ENCODE measurements at places on chromosomes 16 and 17.

- H3K36me3 ChIP-seq, result no peaks in the 10 kb centered on the region
- H3K4me1 ChIP-seq, result no peaks in the 10 kb centered on the region
- H3K4me3 ChIP-seq, result no peak overlapping the region
- H3K27me3 ChIP-seq, result no peaks in the 10 kb centered on the region
- no peak for DNase-seq
Measured at GRCh38 chr16:77816293-77816692, 27.9 kb downstream of the VAT1L start.

GRCh38 chr17:40525294-40525693 lies 23.9 kb upstream of the TNS4 start:
- peaks cover 22% of the 10 kb centered on the region for H3K36me3 ChIP-seq
- no peak overlapping the region for H3K4me3 ChIP-seq
- peaks cover under 1% of the 10 kb centered on the region for H3K4me1 ChIP-seq
- no peak for DNase-seq
- no peaks in the 10 kb centered on the region for H3K27me3 ChIP-seq

DNA sequence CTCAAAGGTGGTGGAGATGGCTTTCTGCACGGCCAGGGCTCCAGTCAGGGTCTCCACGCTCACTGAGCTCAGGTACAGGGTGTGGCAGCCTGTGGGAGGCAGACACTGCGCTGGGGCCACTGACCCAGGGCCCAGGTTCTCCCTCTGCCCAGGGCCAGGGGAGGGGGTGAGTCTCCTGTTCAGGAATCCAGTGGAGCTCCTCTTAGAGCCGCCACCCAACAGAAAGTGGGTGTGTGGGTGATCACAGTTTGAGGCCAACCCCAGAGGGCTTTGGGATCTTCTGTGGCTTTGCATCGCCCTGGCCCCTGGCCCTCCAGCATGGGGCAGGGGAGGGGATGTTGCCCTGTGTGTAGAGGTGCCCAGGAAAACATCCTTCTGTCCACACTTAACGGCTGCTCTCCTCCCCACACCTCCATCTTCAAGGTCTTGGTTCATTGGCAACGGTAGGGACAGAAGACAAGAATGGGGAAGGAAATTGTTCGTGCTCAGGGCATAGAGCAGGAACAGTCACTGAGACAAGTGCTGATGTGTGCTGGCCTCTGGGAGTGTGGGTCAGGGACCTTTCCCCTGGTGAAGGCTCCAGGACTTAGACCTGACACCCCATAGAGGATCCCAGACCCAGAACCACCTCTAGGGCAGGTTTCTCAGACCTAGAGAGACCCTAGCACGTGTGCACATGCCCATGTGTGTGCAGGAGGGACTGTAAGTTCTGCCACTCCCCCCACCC lies 21.5 kb downstream of the TNS4 start:
- DNase-seq, result no peak
- no peaks in the 10 kb centered on the region for H3K36me3 ChIP-seq
- no peak overlapping the region for H3K4me3 ChIP-seq
- H3K4me1 ChIP-seq, result peaks cover 44% of the 10 kb centered on the region
- H3K27me3 ChIP-seq, result no peaks in the 10 kb centered on the region
- H3K27ac ChIP-seq, result peak overlapping the region; percentile 53

- H3K4me3 ChIP-seq, result no peak overlapping the region
- DNase-seq, result no peak
- no peaks in the 10 kb centered on the region for H3K4me1 ChIP-seq
- H3K27me3 ChIP-seq, result no peaks in the 10 kb centered on the region
Measured at GRCh38 chr16:79564671-79565107, 35.8 kb downstream of the MAF start.

DNA sequence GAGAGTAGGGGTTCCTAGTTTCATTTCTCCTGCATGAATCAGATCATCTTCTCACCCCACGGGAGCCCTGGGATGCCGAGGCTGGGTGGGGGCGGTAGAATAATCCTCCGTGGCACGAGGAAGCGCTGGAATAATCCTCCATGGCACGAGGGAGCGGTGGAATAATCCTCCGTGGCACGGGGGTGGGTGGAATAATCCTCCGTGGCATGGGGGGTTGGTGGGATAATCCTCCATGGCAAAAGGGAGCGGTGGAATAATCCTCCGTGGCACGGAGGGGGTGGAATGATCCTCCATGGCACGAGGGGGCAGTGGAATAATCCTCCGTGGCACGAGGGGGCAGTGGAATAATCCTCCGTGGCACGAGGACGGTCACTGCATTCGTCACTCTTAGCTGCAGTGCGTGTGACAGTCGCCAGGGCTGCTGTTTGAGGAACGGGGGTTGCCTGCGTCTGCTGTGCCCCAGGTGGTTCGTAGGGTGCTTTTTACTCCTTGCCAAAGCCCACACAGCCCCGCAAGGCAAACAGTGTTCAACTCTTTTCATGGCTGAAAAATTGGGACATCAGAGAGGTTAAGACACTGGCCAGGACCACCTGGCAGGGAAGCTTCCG lies 152.5 kb downstream of the BANP start:
- no peak overlapping the region for H3K4me3 ChIP-seq
- no peaks in the 10 kb centered on the region for H3K4me1 ChIP-seq
- no peak for DNase-seq
- no peaks in the 10 kb centered on the region for H3K36me3 ChIP-seq

- peaks cover 21% of the 10 kb centered on the region for H3K4me1 ChIP-seq
- no peak overlapping the region for H3K4me3 ChIP-seq
- H3K27ac ChIP-seq, result no peak overlapping the region
- DNase-seq, result no peak
Measured at GRCh38 chr17:68489919-68490318, 22.3 kb upstream of the PRKAR1A start.

GRCh38 chr17:82172486-82173160 lies 40.0 kb downstream of the CCDC57 start:
- H3K27me3 ChIP-seq, result no peaks in the 10 kb centered on the region
- no peaks in the 10 kb centered on the region for H3K4me1 ChIP-seq
- H3K36me3 ChIP-seq, result no peaks in the 10 kb centered on the region
- H3K4me3 ChIP-seq, result no peak overlapping the region
- DNase-seq, result no peak
- no peak overlapping the region for H3K27ac ChIP-seq

- no peak overlapping the region for H3K4me3 ChIP-seq
- no peak overlapping the region for H3K27ac ChIP-seq
- H3K4me1 ChIP-seq, result peaks cover 77% of the 10 kb centered on the region
- DNase-seq, result peak; percentile 77
Measured at GRCh38 chr17:48724251-48725003, 1.4 kb downstream of the PRAC2 start.

- no peak for DNase-seq
- H3K4me1 ChIP-seq, result peaks cover 67% of the 10 kb centered on the region
- no peak overlapping the region for H3K27ac ChIP-seq
- no peaks in the 10 kb centered on the region for H3K36me3 ChIP-seq
Measured at GRCh38 chr17:19303367-19303776, 59.2 kb downstream of the B9D1 start.

DNA sequence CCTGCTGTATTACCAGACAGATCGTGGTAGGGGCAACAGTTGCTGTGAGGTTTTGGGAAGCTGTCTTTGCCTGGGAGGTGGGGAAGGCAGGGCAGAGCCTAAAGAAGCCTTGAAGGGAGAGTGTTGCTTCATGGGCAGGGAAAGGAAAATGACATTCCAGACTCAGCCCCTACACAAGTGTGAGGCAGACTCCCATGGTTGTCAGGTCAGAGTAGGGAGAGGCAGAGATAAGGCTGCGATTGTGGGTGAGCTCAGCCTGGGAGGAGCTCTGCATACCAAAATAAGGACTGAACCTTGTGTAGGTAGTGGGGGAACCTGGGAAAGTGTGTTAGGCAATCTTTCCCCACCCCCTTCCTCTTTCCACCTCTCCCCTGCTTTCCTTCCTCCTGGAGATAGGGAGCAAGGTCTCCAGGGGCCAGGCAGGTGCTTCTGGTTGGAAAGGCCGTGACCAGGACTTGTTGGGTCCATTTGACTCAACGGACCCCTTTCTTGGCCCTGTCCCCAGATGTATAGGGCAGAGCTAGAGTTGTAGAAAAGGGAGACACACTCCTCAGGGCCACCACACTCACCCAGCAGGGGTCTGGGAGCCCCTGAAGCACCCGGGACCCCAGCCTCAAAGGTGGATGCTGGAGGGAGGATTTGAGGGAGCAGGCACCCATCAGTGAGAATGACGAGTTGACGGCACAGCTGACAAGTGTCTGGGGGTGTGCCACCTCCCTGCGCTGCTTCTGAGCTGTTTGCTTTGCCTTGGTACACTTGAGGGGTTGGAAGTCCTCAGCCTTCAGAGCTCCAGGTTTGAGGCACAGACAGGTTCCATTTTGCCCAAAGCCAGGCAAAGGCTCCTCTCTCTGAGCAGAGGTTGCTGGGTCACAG lies 18.5 kb upstream of the TOB1 start:
- no peaks in the 10 kb centered on the region for H3K27me3 ChIP-seq
- H3K4me1 ChIP-seq, result peaks cover 11% of the 10 kb centered on the region
- no peaks in the 10 kb centered on the region for H3K36me3 ChIP-seq
